ENCODE measurements at places on chromosomes 3 and 15. TPM values are rescaled to one million over a fixed set of nuclear protein-coding genes. Genes with fewer than 3 reads are reported as not detected.

The RAB6B gene
- total RNA-seq = 2.6 TPM

The WDR93 gene
- total RNA-seq = 0.19 TPM

The ARRDC4 gene
- 1.8 TPM for total RNA-seq

DNA sequence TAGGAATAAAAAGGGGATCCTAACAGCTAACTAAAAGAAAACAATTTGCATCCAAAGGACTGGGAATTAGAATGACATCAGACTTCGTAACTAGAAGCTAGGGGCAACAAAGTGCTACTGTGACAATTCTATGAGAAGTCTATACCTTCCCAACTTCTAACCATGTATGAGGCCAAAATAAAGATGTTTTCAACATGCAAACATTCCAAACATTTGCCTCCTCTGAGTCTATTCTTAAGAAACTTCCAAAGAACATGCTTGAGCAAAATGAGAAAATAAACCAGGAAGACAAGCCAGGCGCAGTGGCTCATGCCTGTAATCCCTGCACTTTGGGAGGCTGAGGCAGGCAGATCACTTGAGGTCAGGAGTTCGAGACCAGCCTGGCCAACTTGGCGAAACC is 13.1 kb upstream of the RNF7 start:
- no peak for DNase-seq

DNA sequence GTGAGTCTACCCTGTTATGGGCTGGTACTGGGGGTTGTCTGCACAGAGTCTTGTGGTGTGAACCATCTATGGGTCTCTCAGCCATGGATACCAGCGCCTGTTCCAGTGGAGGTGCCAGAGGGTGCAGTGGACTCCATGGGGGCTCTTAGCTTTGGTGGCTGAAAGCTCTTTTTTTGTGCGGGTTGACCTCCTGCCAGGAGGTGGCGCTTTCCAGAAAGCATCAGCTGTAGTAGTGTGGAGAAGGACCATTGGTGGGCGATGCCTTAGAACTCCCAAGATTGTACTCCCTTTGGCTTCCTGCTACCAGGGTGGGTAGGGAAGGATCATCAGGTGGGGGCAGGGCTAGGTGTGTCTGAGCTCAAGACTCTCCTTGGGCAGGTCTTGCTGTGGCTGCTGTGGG is 602.6 kb downstream of the RSL24D1 start:
- no peak for DNase-seq

DNA sequence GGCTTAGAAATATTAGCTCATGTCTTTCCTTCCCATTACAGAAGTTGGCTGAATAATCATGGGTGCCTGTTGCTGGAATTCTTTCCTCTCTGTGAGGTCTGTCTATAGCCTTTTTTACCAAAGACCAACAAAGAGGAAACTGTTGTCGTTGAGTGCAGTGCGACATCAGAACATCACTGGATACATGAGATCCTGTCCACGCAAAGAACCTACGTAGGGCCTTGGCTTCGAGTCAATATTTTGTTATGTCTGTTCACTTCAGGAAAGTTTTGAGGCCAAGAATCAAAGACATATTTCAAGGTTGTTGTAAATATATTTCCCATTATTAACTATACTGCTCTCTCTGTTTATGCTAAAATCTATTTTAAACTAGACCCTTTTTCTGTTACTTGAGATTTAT is 101.5 kb upstream of the IL12A start:
- no peak for DNase-seq

GRCh38 chr3:159872374-159873109 is 116.1 kb upstream of the IL12A start:
- DNase-seq = no peak
